ENCODE measurements at places on chromosomes 3 and 15.

GRCh38 chr3:15982243-15982642, 184.5 kb upstream of the ANKRD28 start:
- H3K27me3 ChIP-seq: no peaks in the 10 kb centered on the region
- no peak overlapping the region for H3K27ac ChIP-seq
- DNase-seq: no peak
- H3K36me3 ChIP-seq: peaks cover under 1% of the 10 kb centered on the region

GRCh38 chr15:81418891-81419290, 44.9 kb upstream of the TMC3 start:
- H3K4me1 ChIP-seq: peaks cover 16% of the 10 kb centered on the region
- no peak for DNase-seq
- H3K4me3 ChIP-seq: no peak overlapping the region
- no peaks in the 10 kb centered on the region for H3K27me3 ChIP-seq
- H3K27ac ChIP-seq: no peak overlapping the region
- H3K36me3 ChIP-seq: no peaks in the 10 kb centered on the region

DNA sequence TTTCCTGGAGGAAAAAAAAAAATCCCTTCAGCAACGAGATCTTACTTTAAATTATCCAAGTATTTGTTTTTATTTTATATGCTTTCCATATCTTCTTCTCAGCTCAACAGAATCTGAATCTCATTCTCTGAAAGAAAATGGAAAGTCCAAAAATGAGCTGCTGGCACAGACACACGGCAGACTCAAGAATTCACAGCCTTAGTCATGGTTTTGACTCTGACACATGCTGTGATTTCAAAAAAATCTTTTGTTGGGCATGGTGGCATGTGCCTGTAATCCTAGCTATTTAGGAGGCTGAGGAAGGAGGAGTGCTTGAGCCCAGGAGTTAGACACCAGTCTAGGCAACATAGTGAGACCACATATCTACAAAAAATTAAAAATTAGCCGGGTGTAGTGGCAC, 565.0 kb downstream of the MAGI1 start:
- H3K4me3 ChIP-seq: no peak overlapping the region
- H3K27me3 ChIP-seq: no peaks in the 10 kb centered on the region
- H3K4me1 ChIP-seq: no peaks in the 10 kb centered on the region
- H3K27ac ChIP-seq: no peak overlapping the region

GRCh38 chr3:107775974-107776373, 253.2 kb downstream of the BBX start:
- peaks cover 33% of the 10 kb centered on the region for H3K36me3 ChIP-seq
- H3K27me3 ChIP-seq: no peaks in the 10 kb centered on the region
- no peak for DNase-seq
- H3K27ac ChIP-seq: no peak overlapping the region
- peaks cover 37% of the 10 kb centered on the region for H3K4me1 ChIP-seq

GRCh38 chr15:78739996-78740903, 71.0 kb downstream of the ADAMTS7 start:
- H3K4me3 ChIP-seq: no peak overlapping the region
- peaks cover 1% of the 10 kb centered on the region for H3K27me3 ChIP-seq
- no peaks in the 10 kb centered on the region for H3K36me3 ChIP-seq
- H3K27ac ChIP-seq: no peak overlapping the region
- DNase-seq: no peak

- DNase-seq: no peak
- H3K27ac ChIP-seq: no peak overlapping the region
- H3K36me3 ChIP-seq: no peaks in the 10 kb centered on the region
- H3K4me3 ChIP-seq: no peak overlapping the region
These were observed 116.4 kb upstream of the HES1 start for GRCh38 chr3:194019398-194020165.

DNA sequence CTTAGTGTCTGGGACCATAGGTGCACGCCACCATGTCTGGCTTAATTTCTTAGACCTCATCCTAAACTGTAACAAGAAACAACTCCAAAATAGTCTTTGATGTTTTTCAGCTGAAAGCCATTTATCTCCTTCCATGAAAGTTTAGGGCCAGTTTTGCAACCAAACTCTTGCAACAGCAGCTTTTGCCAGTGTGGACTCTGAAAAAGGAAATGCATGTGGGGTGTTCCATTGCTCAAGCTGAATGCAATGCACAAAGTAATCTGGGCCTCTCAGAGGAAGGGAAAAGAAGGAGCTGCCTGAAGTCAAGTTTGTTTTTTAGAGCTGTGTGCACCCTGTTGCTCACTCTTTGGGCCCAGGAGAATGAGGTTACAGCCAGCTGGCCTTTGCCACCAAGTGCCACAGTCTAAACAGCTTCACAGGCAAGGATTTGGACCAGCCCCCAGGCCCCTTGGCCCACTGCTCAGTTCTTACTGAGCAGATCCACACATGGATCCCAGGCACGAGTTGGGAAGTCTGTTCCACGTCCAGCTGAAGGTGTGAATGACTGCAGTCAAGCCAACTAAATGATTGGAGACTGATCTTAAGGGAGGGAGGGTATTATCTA, 212.3 kb upstream of the LRRFIP2 start:
- no peak overlapping the region for H3K4me3 ChIP-seq
- no peak for DNase-seq
- H3K27me3 ChIP-seq: no peaks in the 10 kb centered on the region
- H3K36me3 ChIP-seq: peaks cover 45% of the 10 kb centered on the region
- no peaks in the 10 kb centered on the region for H3K4me1 ChIP-seq

DNA sequence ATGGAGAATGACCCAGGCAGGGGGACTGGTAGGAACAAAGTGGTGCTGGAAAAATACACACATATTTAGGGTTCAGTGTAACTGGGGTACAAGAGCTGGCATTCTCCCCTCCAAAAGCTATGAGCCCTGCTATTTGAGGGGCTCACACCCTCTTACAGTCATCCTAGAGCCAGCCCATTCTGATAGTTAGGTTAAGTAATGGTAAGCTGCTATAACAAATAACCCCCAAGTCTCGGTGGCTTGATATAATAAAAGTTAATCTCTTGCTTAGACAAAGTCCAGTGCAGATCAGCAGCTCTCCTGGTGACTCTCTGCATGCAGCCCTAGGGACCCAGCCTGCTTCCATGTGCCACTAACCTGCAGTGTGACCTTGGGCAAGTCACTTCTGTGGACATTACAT, 234.9 kb upstream of the HES1 start:
- H3K27ac ChIP-seq: no peak overlapping the region
- H3K36me3 ChIP-seq: no peaks in the 10 kb centered on the region
- H3K4me1 ChIP-seq: peaks cover 76% of the 10 kb centered on the region
- no peak for DNase-seq

- H3K27me3 ChIP-seq: peaks cover 3% of the 10 kb centered on the region
- no peaks in the 10 kb centered on the region for H3K36me3 ChIP-seq
- no peak overlapping the region for H3K4me3 ChIP-seq
- H3K4me1 ChIP-seq: no peaks in the 10 kb centered on the region
- no peak overlapping the region for H3K27ac ChIP-seq
These were observed 11.4 kb upstream of the KLHL6 start for GRCh38 chr3:183566880-183567279.

- no peak overlapping the region for H3K27ac ChIP-seq
- H3K36me3 ChIP-seq: peaks cover 2% of the 10 kb centered on the region
- no peak overlapping the region for H3K4me3 ChIP-seq
- H3K4me1 ChIP-seq: no peaks in the 10 kb centered on the region
- DNase-seq: no peak
These were observed 67.5 kb downstream of the KCNMB2 start for GRCh38 chr3:178603735-178604134.

DNA sequence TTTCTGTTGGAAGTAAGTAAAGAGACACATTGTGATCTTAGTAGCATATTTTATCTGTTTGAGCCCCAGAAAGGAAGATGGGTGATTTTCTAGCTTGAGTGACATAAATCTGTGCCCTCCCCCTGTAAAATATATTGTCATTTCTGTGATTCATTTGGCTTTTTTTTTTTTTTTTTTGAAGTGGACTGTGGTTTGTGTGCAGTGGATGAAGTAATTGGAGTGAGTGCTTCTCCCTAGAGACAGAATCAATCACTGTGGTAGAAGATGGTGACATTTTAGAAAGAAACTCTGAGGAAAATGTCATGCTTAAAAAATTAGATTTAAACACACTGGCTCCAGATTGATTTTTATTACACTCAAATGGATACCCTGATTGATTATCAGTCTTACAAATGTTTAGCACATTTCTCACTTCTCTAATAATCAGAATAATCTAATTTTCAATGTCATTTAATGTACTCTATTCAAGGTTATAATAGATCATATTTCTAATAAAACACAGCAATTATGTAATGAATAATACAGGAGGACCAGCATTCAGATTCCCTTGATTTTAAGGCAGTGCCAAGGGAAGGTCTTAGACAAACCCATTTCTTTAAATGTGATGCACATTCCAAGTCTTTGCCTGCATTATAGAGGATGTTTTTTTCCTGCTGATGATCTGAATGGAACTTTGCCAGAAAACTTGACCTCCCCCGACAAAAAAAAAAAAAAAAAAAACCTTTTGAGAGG, 116.6 kb downstream of the TOP2B start:
- H3K4me1 ChIP-seq: peaks cover 74% of the 10 kb centered on the region
- peaks cover 37% of the 10 kb centered on the region for H3K36me3 ChIP-seq
- H3K4me3 ChIP-seq: no peak overlapping the region
- DNase-seq: no peak

DNA sequence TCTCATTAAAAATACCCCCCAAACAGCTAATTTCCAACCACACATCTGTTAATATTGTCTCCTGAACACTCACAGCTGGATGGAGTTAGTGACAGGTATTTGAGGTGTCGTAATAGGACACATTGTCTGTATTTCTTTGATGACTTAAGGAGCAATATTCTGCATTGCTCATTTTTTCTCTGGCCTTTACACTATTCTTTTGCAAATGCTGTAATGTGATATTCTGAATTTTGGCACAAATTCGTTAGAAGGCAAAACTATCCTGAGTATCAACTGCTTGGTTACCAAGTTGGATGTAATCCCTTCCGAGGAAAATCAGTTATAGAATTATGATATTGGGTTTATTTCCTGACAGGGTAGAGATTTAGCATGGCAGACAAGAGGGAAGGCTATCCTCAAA, 1030.2 kb downstream of the MCTP2 start:
- no peak for DNase-seq
- no peaks in the 10 kb centered on the region for H3K36me3 ChIP-seq
- H3K4me1 ChIP-seq: peaks cover 54% of the 10 kb centered on the region
- no peak overlapping the region for H3K4me3 ChIP-seq

GRCh38 chr3:51099794-51100535, 285.1 kb upstream of the MANF start:
- DNase-seq: no peak
- H3K4me3 ChIP-seq: no peak overlapping the region
- peak overlapping the region; percentile 53 for H3K27ac ChIP-seq
- peaks cover 11% of the 10 kb centered on the region for H3K4me1 ChIP-seq

GRCh38 chr15:80562033-80562432, 133.1 kb upstream of the ABHD17C start:
- no peak overlapping the region for H3K4me3 ChIP-seq
- no peaks in the 10 kb centered on the region for H3K27me3 ChIP-seq
- DNase-seq: no peak
- H3K4me1 ChIP-seq: no peaks in the 10 kb centered on the region
- peak overlapping the region; percentile 23 for H3K27ac ChIP-seq

GRCh38 chr15:71893691-71894090, 83.3 kb downstream of the NR2E3 start:
- no peaks in the 10 kb centered on the region for H3K27me3 ChIP-seq
- H3K36me3 ChIP-seq: peaks cover 43% of the 10 kb centered on the region
- H3K27ac ChIP-seq: no peak overlapping the region

- DNase-seq: no peak
- H3K36me3 ChIP-seq: no peaks in the 10 kb centered on the region
These were observed 13.5 kb upstream of the NR1D2 start for GRCh38 chr3:23931597-23931996.

DNA sequence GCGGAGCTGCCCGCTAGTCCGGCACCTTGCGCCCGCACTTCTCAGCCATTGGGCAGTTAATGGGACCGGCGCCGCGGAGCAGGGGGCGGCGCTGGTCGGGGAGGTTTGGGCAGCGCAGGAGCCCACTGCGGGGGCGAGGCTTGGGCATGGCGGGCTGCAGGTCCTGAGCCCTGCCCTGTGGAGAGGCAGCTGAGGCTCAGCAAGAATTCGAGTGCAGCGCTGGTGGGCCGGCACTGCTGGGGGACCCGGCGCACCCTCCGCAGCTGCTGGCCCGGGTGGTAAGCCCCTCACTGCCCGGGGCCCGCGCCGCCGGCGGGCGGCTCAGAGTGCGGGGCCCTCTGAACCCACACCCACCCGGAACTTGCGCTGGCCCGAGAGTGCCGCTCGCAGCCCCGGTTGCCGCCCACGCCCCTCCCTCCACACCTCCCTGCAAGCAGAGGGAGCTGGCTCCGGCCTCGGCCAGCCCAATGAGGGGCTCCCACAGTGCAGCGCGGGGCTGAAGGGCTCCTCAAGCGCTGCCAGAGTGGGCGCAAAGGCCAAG, 835.0 kb downstream of the TBL1XR1 start:
- no peak overlapping the region for H3K4me3 ChIP-seq
- DNase-seq: no peak
- no peaks in the 10 kb centered on the region for H3K36me3 ChIP-seq
- H3K27ac ChIP-seq: no peak overlapping the region
- H3K4me1 ChIP-seq: no peaks in the 10 kb centered on the region

- peak overlapping the region; percentile 98 for H3K4me3 ChIP-seq
- DNase-seq: no peak
- H3K4me1 ChIP-seq: peaks cover 25% of the 10 kb centered on the region
- H3K27ac ChIP-seq: peak overlapping the region; percentile 22
- H3K36me3 ChIP-seq: peaks cover 21% of the 10 kb centered on the region
- peaks cover 12% of the 10 kb centered on the region for H3K27me3 ChIP-seq
These were observed 1.8 kb downstream of the TAMM41 start for GRCh38 chr3:11844891-11845290.

DNA sequence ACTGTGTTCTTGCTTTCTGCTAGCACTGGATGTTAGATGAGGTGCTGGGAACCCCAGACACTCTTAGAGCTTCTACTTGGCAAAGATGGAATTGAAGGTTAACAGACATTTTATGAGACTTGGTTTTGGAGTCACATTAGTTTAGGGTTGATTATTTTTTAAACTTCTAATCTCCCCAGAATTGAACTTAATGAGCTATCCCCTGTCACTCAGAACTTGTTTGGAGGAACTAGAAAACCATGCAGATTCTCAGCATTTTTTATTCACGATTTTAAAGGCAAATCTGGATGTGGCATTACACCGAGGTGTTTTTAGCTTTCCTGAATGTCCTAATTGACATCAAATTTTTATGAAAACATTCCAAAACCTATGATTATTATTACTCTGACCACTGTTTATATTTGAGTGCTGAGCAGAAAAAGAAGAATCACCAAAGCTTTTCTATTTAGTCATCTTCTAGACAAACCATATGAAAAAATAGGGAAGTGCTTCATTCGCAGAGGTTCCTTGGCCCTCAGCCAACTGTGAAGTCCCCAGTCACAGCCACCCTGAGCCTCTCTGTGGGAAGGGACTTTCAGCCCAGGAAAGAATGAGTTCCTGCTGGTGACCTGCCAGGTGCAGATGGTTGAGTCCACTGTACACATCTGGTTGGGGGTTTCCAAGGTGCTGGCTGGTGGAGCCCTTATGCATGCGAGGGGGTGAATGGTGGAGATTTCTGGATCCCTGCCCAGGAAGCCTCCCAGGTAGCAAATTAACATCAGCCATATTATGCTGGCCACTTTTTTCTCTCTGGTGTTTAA, 196.0 kb upstream of the TOPAZ1 start:
- no peak overlapping the region for H3K27ac ChIP-seq
- DNase-seq: no peak
- H3K4me1 ChIP-seq: peaks cover 29% of the 10 kb centered on the region
- no peaks in the 10 kb centered on the region for H3K36me3 ChIP-seq
- H3K27me3 ChIP-seq: peaks cover 2% of the 10 kb centered on the region
- no peak overlapping the region for H3K4me3 ChIP-seq

GRCh38 chr15:36589971-36590370, 10.5 kb downstream of the CDIN1 start:
- H3K4me3 ChIP-seq: no peak overlapping the region
- H3K27me3 ChIP-seq: no peaks in the 10 kb centered on the region
- peaks cover 74% of the 10 kb centered on the region for H3K4me1 ChIP-seq
- H3K36me3 ChIP-seq: peaks cover 10% of the 10 kb centered on the region
- H3K27ac ChIP-seq: peak overlapping the region; percentile 81

Measured in mesothelial cell of epicardium (in vitro differentiated cells).